ENCODE measurements at places on chromosomes 1 and 21.

DNA sequence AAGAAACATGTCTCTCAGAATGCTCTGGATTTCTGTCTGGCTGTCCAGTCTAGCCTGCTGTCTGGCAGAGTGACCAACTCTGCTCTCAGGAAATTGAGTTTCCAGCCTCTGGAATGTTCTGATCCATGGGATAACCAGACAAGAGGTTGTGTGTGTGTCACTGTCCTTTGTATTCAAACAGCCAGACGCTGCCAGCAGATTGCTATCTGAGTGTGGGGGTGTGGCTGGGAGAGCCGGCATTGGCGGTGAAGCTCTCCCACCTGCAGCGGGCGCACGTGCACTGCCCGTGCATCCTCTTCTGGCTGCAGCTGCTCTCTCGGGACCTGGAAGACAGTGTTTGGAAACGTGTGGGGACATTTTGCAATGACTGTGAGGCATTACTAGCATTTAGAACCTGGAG is 26.1 kb downstream of the PKP1 start:
- H3K27me3 ChIP-seq: no peaks in the 10 kb centered on the region
- H3K4me3 ChIP-seq: no peak overlapping the region
- no peak overlapping the region for H3K27ac ChIP-seq
- peaks cover 49% of the 10 kb centered on the region for H3K4me1 ChIP-seq
- peak; percentile 71 for DNase-seq

DNA sequence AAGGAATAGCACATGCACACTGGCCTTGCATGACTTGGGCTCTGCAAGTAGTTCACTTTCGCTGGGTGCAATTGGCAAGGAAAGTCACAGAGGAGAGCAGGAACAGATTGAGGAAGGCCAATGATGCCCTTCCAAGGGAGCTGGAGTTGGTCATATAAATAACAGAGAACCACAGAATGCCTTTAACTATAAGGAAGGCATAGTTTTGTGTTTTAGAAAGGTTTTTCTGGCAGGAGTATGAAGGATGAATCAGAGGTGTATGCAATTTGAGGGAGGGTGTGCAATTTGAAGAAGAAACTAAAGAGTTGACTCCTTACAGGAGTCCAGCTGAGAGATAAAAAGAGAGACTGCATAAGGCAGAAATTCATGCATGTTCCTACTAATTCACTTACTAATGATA is 112.1 kb downstream of the PHTF1 start:
- H3K4me1 ChIP-seq: no peaks in the 10 kb centered on the region
- H3K36me3 ChIP-seq: peaks cover 36% of the 10 kb centered on the region
- DNase-seq: no peak
- no peak overlapping the region for H3K27ac ChIP-seq
- no peaks in the 10 kb centered on the region for H3K27me3 ChIP-seq

DNA sequence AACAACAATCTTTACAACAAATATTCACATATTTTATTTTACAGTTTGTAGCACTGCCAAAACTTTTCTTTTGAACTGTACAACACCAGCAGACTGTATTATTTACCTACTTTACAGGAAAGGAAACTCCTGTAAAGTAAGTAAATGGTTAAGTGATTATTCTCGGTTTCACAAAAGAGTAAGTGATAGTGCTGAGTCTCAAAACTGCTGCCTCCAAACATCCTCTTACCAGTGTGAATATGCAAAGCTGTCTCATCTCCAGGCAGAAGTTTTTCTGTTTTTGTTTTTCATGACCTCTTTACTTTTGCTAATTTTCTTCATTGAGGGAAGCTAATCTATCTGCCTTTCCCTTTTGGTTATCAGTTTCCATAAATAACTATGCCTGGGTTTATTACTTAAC is 286.7 kb downstream of the SRGAP2C start:
- no peaks in the 10 kb centered on the region for H3K36me3 ChIP-seq
- H3K27ac ChIP-seq: no peak overlapping the region
- H3K27me3 ChIP-seq: no peaks in the 10 kb centered on the region
- no peaks in the 10 kb centered on the region for H3K4me1 ChIP-seq

- no peak overlapping the region for H3K27ac ChIP-seq
- H3K36me3 ChIP-seq: no peaks in the 10 kb centered on the region
- H3K4me1 ChIP-seq: no peaks in the 10 kb centered on the region
- H3K27me3 ChIP-seq: peaks cover 2% of the 10 kb centered on the region
Measured at GRCh38 chr1:29657816-29658215, 421.5 kb downstream of the PTPRU start.

DNA sequence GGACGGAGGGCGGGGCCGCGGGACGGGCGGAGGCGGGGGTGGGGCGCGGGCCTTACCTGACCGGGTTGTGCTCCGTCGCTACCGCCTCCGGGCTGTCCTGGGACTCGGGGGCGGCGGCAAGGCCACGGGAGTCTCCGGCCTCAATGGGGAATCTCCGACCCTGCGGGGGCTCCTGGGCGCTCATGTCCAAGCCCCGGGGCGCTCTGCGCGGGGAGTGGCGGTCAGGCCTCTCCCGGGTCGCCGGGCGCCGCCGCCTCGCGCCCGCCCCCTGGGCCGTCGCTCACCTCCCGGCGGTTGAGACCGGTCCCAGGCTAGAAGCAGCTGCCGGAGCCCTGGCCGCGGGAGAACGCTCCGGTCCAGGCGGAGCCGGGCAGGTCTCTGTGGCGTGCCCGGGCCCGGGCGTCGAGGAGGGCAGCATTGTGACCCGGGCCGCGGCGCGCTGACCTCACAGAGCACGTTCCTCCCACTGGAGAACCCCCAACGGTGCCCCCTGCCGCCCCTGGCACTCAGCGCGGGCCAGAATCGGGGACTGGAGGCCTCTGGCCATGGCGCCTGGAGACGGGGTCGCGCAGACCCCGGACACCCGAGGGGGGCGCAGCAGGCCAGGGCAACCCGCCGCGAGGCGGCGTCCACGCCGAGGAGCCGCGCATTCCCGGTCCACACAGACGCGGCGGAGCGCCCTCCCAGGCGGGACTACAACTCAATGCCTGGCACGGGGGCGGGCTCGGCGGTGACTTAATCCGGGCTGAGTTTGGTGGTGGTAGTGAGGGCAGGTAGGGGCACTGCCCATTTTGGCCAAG is 411 bp downstream of the FAM229A start:
- H3K36me3 ChIP-seq: peaks cover 14% of the 10 kb centered on the region
- H3K4me3 ChIP-seq: peak overlapping the region; percentile 36
- peaks cover 13% of the 10 kb centered on the region for H3K4me1 ChIP-seq
- DNase-seq: peak; percentile 59
- H3K27ac ChIP-seq: peak overlapping the region; percentile 44

DNA sequence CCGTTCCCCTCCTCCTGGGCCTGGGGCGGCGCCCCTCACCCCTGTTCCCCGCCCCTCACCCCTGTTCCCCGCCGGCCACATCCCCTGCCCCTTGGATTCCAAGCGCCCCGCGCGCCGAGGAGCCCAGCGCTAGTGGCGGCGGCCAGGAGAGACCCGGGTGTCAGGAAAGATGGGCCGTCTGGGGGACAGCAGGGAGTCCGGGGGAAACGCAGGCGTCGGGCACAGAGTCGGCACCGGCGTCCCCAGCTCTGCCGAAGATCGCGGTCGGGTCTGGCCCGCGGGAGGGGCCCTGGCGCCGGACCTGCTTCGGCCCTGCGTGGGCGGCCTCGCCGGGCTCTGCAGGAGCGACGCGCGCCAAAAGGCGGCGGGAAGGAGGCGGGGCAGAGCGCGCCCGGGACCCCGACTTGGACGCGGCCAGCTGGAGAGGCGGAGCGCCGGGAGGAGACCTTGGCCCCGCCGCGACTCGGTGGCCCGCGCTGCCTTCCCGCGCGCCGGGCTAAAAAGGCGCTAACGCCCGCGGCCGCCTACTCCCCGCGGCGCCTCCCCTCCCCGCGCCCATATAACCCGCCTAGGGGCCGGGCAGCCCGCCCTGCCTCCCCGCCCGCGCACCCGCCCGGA is at the start of gene TP73:
TP73 (plus strand) TSS at position 587 of the 618 bp plus-strand sequence. CDS start 29,850 bp downstream, outside the sequence.
- H3K4me3 ChIP-seq: peak within 1 kb of the TSS; percentile 28
- peaks cover 42% of the 10 kb centered on the region for H3K4me1 ChIP-seq
- peaks cover 3% of the 10 kb centered on the region for H3K36me3 ChIP-seq
- no peak for DNase-seq
- H3K27me3 ChIP-seq: peaks cover 64% of the 10 kb centered on the region

DNA sequence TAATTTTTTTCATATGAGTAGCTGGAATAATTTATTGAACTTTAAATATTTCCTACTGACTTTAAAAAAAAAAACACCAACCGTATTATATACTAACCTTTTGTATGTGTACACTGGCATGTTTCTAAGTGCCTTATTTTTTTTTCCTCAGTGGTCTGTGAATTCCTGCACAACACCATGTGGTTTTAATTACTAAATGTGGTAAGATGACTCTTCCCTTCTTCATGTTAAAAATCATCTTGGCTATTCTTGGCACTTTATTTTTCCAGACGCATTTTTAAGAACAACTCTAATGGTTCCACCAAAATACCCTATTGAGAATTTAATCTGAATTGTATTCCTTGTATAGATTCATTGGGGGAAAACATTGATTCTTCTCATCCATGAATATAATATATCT is 28.4 kb downstream of the PPP2R5A start:
- H3K27ac ChIP-seq: peak overlapping the region; percentile 35
- no peaks in the 10 kb centered on the region for H3K27me3 ChIP-seq
- H3K36me3 ChIP-seq: no peaks in the 10 kb centered on the region
- no peak overlapping the region for H3K4me3 ChIP-seq
- H3K4me1 ChIP-seq: peaks cover 30% of the 10 kb centered on the region
- no peak for DNase-seq

DNA sequence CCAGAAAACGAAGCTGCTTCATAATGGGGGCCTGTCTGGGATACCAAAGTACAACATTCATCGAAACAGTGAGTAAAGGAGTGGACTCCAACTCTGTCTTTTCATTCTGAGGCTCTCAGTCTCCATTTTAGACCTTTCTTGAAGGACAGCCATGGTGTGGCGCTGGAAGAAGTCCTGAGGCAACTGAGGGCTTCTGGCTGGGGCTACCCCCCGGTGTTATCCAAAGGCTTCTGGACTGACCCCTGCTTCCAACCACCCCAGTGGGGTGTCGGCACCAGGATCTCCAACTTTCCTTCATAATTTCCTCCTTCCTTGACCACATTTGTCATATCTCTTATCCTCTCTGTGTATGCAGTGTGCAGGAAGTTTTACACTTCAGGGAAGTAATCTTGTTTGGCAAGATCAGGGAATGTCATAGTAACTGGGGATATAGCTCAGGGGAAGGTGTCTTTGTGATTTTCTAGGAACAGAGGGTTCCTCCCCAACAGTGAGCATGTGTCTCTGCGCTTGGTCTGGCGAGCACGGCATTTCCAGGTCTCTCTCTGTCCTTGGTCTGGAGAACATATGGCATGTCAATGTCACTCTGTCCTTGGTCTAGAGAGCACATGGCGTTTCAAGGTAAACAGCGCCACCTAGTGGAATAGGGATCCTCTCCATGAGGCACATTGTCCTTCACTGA is 19.4 kb upstream of the BSDC1 start:
- H3K27ac ChIP-seq: no peak overlapping the region
- H3K4me1 ChIP-seq: no peaks in the 10 kb centered on the region
- H3K27me3 ChIP-seq: peaks cover 5% of the 10 kb centered on the region
- no peak overlapping the region for H3K4me3 ChIP-seq
- no peak for DNase-seq
- H3K36me3 ChIP-seq: no peaks in the 10 kb centered on the region

DNA sequence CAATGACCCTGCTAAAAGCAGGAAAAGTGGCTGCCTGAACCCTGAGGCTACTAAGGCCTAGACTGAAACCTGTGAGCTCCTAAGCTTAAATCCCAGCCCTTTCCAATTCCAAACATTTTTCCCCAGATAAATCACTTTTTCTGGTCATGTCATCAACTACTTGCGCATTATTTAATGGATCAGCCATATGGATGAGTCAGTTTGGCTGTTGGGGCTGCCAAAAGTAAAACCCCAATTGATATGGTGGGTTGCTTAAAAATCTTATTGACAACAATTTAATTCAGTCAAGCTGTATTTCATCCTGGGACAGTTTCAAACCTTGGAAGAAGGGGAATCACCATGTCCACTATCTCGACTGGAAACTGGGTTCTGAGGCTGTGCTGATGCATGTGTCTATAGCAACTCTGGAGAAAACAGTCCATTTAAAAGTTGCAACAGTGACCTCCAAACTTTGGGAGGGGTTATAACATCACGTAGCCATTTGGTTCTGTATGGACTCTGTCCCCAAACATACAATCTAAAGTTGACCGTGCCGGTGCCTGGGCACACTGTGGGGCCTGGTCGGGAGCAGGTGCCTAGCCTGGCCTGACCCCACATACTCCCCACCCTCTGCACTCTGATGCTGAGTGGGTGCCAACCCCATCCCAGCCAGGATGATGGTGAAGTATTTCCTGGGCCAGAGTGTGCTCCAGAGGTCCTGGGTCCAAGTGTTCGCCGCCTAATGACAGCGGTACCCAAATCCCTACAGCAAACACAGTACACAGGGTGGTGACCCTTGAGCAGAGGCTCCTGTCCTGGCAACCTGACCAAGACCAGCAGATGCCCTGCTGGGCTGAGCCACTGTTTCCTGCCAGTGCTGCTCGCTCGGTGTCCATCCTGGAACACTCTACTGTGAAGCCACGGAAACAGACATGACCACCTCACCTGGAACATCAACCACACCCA is 46.5 kb upstream of the LRRC52 start:
- no peak overlapping the region for H3K4me3 ChIP-seq
- H3K27me3 ChIP-seq: no peaks in the 10 kb centered on the region
- DNase-seq: no peak
- no peak overlapping the region for H3K27ac ChIP-seq
- H3K36me3 ChIP-seq: no peaks in the 10 kb centered on the region

DNA sequence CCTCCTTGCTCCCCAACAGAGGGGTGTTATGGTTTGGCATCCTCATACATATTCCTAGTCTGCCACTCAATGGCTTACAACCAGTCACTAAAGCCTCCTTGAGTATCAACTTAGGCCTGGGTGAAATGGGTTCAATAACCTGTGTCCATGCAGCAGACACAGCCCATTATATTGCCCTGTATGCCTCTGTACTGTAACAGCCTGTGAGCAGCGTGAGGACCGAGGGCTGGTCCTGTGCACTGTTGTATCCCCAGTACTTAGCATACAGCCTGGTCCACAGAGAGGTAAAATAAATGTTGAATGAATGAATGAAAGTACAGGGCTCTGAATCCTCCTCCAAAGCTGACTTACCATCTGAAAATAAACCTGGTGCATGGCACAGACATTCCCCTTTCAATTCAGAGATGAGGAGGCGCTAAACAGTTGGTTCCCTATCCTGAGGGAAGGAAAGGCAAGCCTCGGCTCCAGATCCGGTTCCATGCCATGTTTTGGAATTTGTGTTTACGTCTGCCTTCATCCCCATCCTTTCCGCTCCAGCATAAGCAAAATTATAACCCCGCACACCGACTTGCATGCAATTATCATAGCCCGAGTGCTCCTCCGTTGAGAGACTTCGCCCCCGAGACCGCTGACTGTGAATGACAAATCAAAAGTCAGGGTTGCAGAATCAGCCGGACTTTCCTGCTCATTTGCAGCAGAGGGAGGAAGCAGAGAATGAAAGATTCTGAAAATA is 45.0 kb upstream of the DNAJC6 start:
- H3K36me3 ChIP-seq: no peaks in the 10 kb centered on the region
- peak overlapping the region; percentile 61 for H3K4me3 ChIP-seq
- H3K4me1 ChIP-seq: no peaks in the 10 kb centered on the region
- no peak for DNase-seq
- H3K27me3 ChIP-seq: no peaks in the 10 kb centered on the region

GRCh38 chr1:204476563-204476962 is 18.0 kb downstream of the PIK3C2B start:
- DNase-seq: no peak
- H3K27ac ChIP-seq: no peak overlapping the region
- no peak overlapping the region for H3K4me3 ChIP-seq
- no peaks in the 10 kb centered on the region for H3K27me3 ChIP-seq
- peaks cover 33% of the 10 kb centered on the region for H3K4me1 ChIP-seq

- no peak for DNase-seq
- H3K36me3 ChIP-seq: no peaks in the 10 kb centered on the region
- H3K4me3 ChIP-seq: no peak overlapping the region
- H3K4me1 ChIP-seq: no peaks in the 10 kb centered on the region
Measured at GRCh38 chr1:178808529-178808928, 62.3 kb downstream of the ANGPTL1 start.

GRCh38 chr1:110240476-110241210 is 30.5 kb downstream of the KCNC4 start:
- no peak overlapping the region for H3K27ac ChIP-seq
- no peaks in the 10 kb centered on the region for H3K27me3 ChIP-seq
- H3K4me3 ChIP-seq: no peak overlapping the region
- H3K36me3 ChIP-seq: no peaks in the 10 kb centered on the region
